Ascending aorta (tissue), 2 donors: ENCODE measurements at places on chromosomes 6 and 20. TPM values are rescaled to one million over a fixed set of nuclear protein-coding genes. Genes with fewer than 3 reads are reported as not detected.

- no peak overlapping the region for H3K4me3 ChIP-seq
- no peaks in the 10 kb centered on the region for H3K36me3 ChIP-seq
- H3K27ac ChIP-seq: no peak overlapping the region
- H3K27me3 ChIP-seq: no peaks in the 10 kb centered on the region
- no peaks in the 10 kb centered on the region for H3K4me1 ChIP-seq
- DNase-seq: no peak
Observed at GRCh38 chr20:39894067-39894466, 795.0 kb downstream of the MAFB start.

DNA sequence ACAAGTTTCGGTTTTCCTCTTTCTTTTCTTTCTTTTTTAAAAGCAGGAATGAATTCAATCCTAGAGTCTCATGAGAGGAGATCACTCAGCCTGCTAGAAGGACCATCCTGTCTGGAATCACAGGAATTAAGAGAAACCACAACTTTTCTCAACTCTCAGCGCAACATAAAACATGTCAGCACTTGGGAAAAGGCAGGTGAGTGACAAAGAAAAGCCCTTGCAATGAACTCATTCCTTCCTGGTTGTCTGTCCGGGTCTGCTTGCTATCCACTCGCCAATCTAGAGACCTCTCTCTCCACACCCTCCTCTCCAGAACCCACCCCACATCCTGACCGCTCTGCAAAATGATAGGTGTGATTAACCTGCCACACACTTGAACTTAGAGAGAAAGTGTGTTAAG lies 253.8 kb downstream of the LY86 start:
- no peaks in the 10 kb centered on the region for H3K27me3 ChIP-seq
- no peak for DNase-seq
- no peaks in the 10 kb centered on the region for H3K36me3 ChIP-seq
- H3K4me3 ChIP-seq: no peak overlapping the region

DNA sequence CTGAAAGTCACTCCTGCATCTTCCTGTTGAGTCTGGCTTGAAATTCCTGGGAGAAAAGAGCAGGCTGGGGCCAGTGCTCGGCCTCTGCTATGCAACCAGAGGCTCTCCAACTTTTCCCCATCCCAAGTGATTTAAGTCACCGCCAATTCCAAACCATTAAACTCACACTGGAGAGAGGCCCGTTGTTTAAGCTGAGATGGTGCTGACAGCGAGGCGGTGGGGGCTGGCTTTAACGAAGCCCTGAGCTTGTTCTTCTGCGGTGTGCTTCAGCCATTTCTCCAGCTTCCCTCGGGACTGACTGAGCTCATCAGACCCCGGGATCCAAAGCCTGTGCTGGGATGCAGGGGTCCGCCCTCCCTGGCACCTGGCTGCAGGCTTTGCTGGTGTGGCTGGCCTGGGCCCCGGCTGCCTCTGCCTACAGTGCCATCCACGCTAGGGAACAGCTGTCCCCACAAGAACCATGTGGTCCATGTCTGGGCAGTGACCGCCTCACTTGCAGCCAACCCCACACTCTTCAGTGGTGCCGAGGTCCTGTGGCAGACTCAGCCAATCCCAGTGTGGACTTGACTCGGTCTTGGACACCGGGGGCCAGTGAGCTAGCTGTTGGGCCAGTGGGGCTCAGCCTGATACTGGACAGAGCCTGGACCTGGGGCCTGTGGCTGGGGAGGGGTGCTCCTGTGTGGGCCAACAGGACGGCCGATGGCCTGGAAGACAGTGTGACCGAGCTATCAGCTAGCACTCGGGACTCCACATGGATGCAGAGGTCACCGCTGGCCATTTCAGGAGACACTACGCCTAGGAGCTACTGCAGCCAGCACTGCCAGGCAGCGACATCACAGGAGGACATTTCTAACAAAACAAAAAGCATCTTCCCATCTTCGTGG lies 21.2 kb downstream of the RAMACL start:
- H3K4me1 ChIP-seq: no peaks in the 10 kb centered on the region
- DNase-seq: no peak
- no peaks in the 10 kb centered on the region for H3K36me3 ChIP-seq
- H3K27ac ChIP-seq: peak overlapping the region; percentile 66
- H3K27me3 ChIP-seq: no peaks in the 10 kb centered on the region

- no peak for DNase-seq
- H3K4me1 ChIP-seq: peaks cover 10% of the 10 kb centered on the region
- H3K27me3 ChIP-seq: no peaks in the 10 kb centered on the region
- H3K27ac ChIP-seq: peak overlapping the region; percentile 47
- no peaks in the 10 kb centered on the region for H3K36me3 ChIP-seq
Observed at GRCh38 chr6:34232901-34233300, 3.8 kb upstream of the HMGA1 start.

DNA sequence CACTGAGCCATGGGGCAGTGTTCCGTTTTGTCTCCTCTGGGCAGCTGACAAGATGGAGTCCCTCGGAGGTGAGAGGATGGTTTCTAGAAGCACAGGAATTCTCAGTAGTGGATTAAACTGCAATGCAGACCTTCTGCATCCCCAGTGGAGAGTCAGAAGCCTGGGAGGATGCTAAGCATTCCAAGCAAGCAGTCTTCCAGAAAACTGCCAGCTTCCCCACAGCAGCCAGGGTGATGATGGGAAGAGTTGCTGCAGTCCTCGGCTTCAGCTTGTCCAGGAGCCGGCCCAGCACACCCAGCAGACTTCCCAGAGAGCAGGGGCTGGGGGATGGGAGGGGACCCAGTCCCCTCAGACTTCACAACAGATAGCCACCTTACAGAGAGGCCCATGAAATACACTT lies 163.6 kb downstream of the LY86 start:
- no peak for DNase-seq
- H3K4me1 ChIP-seq: no peaks in the 10 kb centered on the region
- no peaks in the 10 kb centered on the region for H3K36me3 ChIP-seq
- H3K4me3 ChIP-seq: no peak overlapping the region
- no peak overlapping the region for H3K27ac ChIP-seq

DNA sequence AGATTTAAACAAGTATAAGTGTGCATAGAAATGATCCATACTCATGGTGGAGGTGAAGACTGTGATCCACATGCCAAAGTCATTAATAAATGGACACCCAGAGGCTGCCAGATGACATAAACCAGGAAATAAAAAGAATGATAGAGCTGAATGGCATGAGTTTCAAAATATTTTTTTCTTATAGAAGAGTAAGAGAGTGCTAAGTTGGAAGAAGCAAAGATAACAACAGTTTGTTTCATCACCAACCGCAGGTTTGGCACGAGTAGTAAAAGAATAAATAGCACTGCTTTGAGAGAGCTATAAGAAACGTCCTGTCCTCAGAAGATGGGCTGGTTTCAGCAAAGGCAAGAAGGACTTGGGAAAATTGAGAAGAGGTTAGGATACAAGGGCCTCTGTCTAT lies 246.9 kb downstream of the UBE3D start:
- H3K27ac ChIP-seq: no peak overlapping the region
- DNase-seq: no peak
- no peak overlapping the region for H3K4me3 ChIP-seq
- no peaks in the 10 kb centered on the region for H3K27me3 ChIP-seq

DNA sequence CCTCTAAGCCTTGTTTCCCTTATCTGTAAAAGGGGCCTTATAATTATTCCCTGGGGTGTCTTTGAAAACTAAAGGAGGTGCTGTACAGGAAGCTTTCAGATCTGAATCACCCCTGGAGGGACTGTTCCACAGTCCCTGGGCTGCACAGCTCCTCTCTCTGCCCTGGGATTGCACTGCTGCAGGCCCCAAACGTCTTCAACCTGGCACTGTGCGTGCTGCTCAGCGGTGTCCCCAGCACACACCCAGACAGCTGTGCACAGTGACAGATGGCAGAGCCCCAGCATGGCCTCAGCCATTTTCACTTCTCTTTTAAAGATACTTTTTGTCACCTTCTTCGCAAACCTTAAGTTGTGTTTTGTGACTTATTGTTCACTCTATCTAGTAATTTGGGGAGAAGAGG lies 50.7 kb upstream of the INSM1 start:
- H3K27me3 ChIP-seq: no peaks in the 10 kb centered on the region
- H3K4me3 ChIP-seq: no peak overlapping the region
- no peak for DNase-seq
- no peak overlapping the region for H3K27ac ChIP-seq

DNA sequence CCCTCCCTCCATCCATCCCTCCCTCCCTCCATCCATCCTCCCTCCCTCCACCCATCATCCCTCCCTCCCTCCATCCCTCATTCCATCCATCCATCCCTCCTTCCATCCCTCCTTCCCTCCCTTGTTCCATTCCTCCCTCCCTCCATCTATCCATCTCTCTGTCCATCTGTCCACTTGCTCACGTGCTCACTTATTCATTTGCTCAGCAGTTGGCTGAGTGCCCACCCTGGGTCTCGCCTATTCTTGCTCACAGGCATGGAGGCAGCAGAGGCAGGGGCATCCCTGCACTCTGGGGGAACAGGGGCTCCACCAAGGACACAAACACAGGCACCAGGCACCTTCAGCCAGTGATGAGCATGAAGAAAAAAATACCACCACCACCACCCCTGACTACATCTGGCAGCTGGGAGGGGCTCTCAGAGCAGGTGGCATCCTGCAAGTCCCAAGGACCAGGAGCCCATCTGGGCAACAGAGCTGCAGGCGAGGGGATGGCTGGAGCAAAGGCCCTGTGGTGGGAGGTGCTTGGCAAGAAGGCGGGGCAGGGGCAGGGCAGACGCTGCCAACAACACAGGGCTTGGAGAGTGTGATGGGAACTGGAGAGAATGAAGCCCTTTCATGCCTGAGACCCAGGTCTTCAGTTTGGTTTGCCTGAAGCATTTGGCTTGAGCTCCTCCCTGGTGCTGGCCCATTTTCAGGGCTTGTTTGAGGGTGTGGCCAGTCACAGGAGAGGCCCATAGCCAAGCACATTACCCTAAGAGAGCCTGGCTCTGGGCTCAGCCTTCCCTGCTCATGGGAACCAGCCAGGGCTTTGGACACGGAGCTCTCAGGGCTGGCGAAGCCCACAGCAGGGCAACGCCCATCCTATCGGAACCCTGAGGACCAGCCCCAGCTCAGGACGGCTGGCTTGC lies 40.2 kb upstream of the MRGBP start:
- no peak overlapping the region for H3K4me3 ChIP-seq
- no peaks in the 10 kb centered on the region for H3K27me3 ChIP-seq
- H3K27ac ChIP-seq: no peak overlapping the region
- H3K36me3 ChIP-seq: no peaks in the 10 kb centered on the region
- no peaks in the 10 kb centered on the region for H3K4me1 ChIP-seq

DNA sequence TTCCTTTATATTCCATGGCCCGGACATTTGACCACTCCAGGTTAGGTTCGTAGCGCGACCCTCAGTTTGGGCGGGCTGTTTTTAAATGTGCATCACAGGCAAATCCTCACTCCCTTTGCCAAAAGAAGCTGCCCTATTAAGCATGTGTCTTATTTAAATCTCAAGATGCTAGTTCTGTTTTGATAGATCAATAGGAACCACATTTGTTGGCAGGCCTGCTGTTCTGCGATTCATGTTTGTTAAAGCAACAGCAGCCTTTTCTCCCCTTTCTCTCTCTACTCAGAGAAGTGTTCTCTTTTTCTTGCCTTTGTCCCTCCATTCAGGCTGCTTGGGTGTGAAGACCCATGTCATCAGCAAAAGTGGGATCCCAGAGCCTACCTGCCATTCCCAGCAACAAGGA lies 212.0 kb upstream of the SSTR4 start:
- no peak overlapping the region for H3K4me3 ChIP-seq
- no peaks in the 10 kb centered on the region for H3K36me3 ChIP-seq
- H3K27ac ChIP-seq: no peak overlapping the region

DNA sequence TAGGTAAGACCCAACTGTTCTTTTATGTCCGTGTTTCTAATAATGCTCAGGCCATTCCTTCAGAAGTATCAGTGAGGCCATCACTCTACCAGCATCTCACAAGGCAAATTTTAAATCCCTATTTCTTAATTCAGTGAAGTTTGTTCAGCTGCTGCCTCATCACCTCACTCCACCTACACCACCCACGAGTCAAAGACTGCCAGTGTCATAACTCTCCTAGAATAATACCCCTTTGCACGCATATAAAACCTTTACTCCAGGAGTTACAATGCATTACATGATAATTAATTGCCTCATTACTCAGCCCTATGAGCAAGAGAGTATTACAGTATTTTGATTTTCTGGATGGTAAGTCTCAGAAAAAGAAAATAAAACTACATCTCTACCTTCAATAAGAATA lies 793.6 kb downstream of the TFAP2A start:
- H3K27me3 ChIP-seq: no peaks in the 10 kb centered on the region
- no peaks in the 10 kb centered on the region for H3K4me1 ChIP-seq
- no peak overlapping the region for H3K4me3 ChIP-seq
- no peaks in the 10 kb centered on the region for H3K36me3 ChIP-seq

GRCh38 chr6:165645919-165646318 lies 17.1 kb downstream of the PDE10A start:
- H3K4me3 ChIP-seq: no peak overlapping the region
- no peaks in the 10 kb centered on the region for H3K4me1 ChIP-seq
- H3K36me3 ChIP-seq: no peaks in the 10 kb centered on the region
- no peak for DNase-seq
- no peak overlapping the region for H3K27ac ChIP-seq

GRCh38 chr20:23193801-23194384 lies 107.8 kb upstream of the CD93 start:
- no peak for DNase-seq
- H3K4me3 ChIP-seq: no peak overlapping the region
- H3K4me1 ChIP-seq: no peaks in the 10 kb centered on the region

- H3K27me3 ChIP-seq: no peaks in the 10 kb centered on the region
- no peak for DNase-seq
- peaks cover 4% of the 10 kb centered on the region for H3K36me3 ChIP-seq
- H3K4me1 ChIP-seq: no peaks in the 10 kb centered on the region
Observed at GRCh38 chr20:13280609-13281324, 59.7 kb downstream of the ISM1 start.

- DNase-seq: no peak
- no peaks in the 10 kb centered on the region for H3K27me3 ChIP-seq
- no peaks in the 10 kb centered on the region for H3K4me1 ChIP-seq
- no peaks in the 10 kb centered on the region for H3K36me3 ChIP-seq
- H3K27ac ChIP-seq: no peak overlapping the region
Observed at GRCh38 chr20:6979621-6980020, 212.1 kb downstream of the BMP2 start.

DNA sequence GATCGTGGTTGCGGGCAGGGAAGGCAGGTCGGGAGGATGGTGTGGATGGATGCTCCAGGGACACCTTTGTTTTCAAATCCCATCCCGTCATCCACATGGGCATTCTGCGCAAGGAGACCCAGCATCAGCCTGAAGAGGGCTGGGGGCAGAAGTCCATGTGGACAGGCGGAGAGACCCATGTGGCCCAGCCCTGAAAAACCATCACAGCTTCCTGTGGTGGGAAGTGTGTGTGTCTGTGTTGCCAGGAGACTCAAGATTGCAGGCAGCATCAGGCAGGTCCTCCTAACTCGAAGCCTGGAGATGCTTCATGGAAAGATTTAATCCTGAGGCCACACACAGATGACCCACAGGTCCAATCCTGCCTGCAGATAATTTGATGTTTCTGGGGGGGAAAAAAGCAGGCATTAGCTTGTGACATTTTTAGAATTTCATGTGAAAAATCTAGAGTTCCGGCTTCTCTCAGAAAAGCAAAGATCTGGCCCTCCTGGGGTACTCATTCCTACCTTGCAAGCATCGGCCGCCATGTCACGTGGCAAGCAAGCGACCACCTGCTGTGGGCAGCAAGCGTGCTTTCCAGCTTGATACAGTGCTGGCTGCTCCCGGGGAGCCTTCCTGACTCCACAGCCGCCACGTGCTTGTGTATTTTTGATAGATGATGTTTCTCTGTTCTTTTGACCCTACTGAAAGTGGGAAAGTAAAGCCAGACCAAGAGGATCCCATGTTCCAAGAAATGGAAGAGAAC lies 25.8 kb downstream of the BCAS4 start:
- no peak overlapping the region for H3K27ac ChIP-seq
- H3K4me1 ChIP-seq: peaks cover 45% of the 10 kb centered on the region
- no peaks in the 10 kb centered on the region for H3K36me3 ChIP-seq

The PRR18 gene
- not detected for total RNA-seq

The PRKN gene
- 2.6 TPM for total RNA-seq

The SLC17A9 gene
- 30.0 TPM for total RNA-seq

The BMP2 gene
- total RNA-seq: 31.1 TPM

The LZTS3 gene
- 14.9 TPM for total RNA-seq

The IL17A gene
- total RNA-seq: not detected
